Activated naive CD4-positive, alpha-beta T cell treated with Interleukin-2 at 50 U/mL for 16 hours (primary cell): ENCODE measurements at places on chromosomes 11 and 22.

- no peak for DNase-seq
Observed at GRCh38 chr11:92111287-92111686, 113.3 kb upstream of the FAT3 start.

DNA sequence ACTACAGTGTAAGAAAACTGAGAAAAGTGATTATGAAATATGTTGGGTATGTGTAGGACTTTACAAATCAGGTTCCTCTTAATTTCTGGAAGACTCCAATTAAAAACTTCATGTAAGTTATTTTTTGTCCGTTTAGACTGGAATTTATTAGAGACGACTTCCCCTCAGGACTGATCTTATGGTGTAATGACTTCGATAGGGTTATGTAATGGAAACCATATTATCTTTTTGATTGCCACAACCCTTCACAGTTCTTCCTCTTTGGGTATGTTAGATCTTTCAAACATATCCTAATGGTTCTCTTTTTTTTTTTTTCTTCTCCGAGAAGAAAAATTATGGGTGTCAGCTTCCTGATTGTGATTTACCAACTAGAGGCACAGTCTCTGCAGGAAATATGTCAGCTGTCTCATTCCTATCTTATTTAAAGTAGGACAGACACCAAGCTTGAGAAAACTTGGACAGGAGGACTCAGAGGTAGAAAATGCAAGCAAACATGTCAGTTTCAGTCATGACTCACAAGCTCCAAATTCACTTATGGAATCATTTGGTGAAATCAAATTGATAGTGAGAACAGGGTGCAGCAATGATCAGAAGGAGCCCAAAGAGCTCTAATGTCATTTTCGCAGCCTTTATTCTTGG, 11.1 kb upstream of the LDLRAD3 start:
- DNase-seq = no peak

- no peak for DNase-seq
Observed at GRCh38 chr11:120936356-120936755, 87.5 kb upstream of the TBCEL start.

GRCh38 chr22:28141614-28142013, 222.6 kb upstream of the PITPNB start:
- no peak for DNase-seq

DNA sequence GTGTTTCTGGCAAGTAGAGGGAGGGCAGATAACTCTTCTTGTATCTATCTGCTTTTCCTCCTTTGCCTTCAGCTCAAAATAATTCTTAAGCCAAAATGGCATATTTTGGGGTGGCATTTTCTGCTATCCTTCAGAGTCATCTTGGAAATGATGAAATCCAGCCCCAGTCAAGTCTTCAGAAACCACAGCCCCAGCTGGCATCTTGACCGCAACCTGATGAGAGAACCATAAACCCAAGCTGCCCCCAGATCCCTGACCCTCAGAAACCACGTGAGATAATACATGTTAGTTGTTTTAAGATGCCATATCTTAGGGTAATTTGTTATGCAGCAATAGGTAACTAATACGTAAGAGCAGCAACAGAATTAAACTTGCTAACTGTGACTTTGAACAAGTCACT, 15.1 kb upstream of the PAMR1 start:
- DNase-seq = no peak

DNA sequence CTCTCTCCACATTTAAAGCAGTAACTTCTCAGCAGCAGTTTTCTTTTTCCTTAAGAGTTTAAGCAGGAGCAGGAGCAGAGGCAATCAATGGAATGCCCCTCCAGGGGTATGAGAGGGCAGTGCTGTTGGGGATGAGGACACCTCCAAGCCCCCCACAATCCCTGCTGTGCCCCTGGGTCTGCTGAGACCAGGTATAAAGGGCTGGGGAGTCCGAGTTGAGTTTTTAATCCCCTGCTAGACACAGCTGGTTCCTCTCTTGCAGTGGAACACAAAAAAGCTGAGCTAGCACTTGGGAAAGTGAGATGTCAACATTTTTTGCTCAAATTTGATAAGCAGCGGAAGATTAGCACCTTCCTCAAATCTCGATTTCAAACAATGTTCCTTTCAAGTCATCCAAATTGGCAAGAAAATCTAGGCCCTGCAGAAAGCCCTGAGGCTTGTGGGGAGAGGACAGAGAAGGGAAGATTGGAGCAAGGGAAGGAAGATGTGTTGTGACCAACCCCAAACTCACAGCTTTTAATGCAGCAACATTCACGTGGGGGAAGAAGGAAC, 581.9 kb downstream of the SOX6 start:
- DNase-seq = no peak

DNA sequence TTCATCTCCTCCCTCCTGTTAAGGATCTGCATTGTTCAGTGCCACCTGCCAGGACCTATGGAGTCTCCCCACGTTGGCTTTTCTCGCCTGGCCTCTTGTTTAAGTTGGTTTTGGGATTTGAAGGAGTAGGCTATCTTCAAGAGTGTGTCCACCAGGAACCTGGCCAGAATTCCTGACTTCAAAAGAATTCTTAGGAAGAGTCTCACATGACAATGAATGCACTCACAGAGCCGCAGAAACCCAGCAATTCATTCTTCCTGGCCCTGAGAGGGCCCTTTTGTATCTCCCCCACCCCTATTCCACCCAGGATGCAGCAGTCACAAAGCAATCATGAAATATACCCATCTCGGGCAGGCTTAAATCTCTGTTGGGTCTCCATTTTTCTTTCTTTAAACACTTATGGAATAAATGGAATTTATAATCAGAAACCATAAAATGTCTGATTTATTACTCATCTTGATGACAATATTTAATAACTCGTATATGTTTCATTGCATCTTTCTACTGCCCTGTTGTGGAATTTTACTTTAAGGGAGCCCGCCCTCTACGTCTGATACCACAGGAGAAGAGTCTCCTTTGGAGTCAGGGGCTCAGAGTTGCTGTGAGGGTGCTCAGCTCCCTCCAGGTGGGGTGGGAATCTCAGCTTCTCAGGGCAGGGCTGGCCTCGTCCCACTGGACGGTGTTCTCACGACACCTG, 507.0 kb downstream of the NTM start:
- no peak for DNase-seq

DNA sequence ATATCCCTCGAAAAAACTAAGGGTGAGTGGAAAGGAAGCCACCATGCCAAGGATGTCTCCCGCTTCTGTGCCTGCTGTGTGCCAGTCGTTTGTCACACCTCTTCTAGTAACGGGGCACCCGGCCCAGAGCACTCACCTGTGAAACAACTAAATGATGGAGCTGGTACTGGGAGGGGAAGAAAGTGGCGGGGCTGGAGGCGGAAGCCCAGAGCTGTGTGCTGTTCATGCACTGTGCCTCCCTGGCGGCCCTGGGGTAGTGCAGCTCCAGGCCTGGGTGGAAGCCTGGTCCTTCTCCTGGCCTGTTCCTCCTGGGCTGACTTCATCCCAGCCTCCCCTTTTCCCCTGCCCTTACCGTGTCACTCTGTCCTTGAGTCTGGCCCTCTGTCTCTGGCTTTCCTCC, 130.2 kb downstream of the CEP164 start:
- DNase-seq = no peak

DNA sequence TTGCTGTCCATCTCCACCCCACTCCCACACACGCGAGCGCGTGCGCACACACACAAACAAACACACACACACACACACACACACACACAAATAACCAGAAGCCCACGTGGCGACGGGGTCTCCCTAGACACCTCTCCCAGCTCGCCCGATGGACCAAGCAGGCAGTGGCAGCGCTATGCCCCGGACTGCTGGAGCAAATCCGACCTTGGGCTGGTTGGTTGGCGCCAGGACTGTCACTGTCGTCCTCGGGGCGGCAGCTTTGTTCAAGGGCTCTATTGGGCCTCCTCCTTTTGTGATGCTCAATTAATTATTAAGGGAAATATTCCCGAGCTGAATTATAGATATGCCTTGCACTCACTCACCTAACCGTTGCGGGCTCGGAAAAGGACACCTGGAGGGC, 1.7 kb upstream of the KCNA4 start:
- DNase-seq = no peak

GRCh38 chr11:2778630-2779498, 79.1 kb upstream of the KCNQ1OT1 start:
- DNase-seq = no peak

DNA sequence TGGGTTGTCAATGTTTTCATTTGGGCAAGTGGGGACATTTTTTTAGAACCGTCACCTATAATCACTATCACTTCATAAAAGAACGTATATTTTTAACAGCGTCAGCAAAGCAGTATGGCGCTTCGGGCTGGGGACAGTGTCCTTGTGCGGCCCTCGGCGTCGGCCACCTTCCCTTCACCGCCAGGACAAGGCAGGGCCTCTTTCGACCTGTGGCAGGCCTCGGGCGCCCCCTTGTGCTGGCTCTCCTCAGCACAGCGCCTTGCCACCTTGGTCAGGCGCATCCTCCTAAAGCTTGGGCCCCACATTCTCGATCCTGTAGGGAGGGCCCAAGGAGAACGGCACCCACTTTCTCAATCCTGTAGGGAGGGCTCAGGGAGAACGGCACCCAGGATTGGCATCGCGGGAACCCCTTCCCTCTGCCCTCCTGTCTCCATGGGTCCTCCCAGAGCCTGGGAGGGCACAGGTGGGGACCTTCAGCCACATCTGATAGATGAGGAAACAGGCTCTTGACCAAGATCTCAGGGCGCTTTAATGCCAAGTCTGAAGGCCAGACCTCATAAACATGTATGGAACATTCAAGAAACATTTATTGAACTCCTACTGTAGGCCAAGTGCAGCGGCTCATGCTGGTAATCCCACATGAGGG, 11.5 kb upstream of the FADD start:
- peak; percentile 55 for DNase-seq

DNA sequence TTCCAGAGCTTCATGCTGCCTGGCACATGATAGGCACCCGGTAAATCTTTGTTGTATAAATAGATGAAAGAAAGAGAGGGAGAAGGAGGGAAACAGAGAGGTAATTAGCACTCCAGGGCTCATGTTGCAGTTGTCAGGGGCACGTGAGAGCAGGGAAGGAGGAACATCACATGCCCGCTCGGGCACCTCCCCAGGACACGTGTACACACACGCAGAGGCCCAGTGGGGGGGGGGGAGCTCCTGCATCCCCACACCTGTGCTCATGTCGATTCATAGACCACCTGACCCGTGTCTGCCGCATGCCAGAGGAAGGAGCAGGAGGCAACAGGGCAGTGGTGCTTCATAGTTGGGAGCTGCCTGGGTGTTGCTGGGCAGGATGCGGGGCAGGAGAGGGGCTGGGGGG, 37.1 kb upstream of the NNMT start:
- DNase-seq = no peak

DNA sequence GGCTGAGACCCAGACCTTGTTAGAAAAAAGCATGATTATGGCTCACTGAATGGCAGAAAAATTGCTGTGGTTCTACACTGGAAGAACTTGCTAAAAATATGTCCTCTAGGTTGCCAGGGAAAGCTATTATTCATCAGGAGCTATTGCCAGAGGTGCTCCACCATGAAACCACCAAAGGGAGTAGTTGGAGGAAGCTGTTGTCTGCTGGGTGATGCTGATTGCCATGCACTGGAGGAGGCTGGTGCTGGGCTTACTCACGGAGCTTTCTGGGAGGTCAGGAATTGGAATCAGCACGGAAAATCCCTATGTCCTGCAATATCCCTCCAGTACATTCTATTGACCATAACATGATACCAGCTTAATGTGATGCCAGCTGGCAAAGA, 199.6 kb upstream of the ZBED5 start:
- DNase-seq = no peak

GRCh38 chr22:49329636-49330035, 498.0 kb downstream of the BRD1 start:
- DNase-seq = no peak

DNA sequence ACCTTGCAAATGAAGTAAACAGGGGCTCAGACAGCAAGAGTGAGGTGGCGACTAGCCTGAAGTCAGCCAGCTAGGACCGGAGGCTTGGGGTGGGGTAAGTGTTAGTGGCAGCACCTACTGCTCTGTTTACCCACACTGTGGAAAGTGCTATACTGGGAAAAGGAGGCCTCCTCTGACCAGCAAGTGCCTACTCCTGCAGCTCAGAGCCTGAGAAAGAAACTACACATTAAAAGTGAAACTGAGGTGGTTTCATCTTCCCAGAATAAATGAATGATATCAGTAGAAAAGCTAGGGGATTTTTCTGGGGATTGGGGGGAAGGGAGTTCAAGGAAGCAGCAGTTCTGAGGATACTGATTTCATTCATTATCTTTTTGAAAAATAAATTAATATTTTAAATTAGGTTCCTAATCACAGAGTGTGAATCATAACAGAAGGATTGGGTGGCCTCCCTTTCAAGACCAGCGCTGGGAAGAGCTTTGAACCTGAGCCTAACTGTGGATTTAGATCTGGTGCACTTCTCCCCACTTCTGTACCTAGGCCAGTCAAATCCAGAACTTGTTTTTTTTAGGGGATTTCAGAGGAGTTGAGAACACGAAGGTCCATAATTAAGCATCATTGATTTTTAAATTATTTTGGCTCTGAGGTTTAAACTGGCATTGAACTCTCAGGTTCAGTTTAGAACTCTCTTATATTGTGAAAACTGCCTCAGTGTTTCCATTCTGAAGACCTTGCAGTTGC, 48.1 kb upstream of the GRAMD1B start:
- DNase-seq = peak; percentile 58

DNA sequence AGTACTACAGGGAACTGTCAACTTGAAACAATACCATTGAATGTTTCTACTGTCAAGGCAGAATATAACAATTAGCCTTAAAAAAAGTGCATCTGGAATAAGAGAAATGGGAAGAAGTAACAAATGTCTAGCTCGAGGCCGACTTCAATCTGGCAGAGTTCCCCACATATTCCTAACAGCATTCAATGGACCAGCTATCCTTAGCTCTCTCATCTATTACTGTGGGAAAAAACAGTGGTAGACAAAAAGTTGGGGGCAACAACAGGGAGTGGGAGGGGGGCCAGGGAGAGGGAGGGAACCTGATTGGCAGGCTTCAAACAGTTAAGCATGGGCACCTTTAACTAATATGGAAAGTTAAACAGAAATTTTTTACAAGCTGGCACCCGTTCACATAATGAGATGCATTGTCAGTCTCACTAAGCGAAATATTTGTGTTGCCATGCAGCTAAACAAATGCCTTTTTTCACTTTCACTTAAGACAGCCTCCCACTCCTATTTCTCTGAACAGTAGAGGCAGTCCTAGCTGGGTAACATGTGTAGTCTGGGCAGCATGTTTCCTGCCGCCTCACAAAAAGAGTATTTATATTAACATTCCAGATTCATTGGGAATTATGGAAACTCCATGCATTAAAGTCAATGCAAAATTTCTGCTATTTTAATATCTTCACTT, 62.2 kb upstream of the SOX6 start:
- no peak for DNase-seq

GRCh38 chr11:66280428-66280827, 2.5 kb downstream of the CNIH2 start:
- DNase-seq = no peak

- no peak for DNase-seq
Observed at GRCh38 chr22:37008365-37008764, 10.9 kb downstream of the TST start.

GRCh38 chr11:123413636-123414035, 16.4 kb upstream of the GRAMD1B start:
- no peak for DNase-seq
